ENCODE measurements at places on chromosomes 2 and 18. TPM values are rescaled to one million over a fixed set of nuclear protein-coding genes. Genes with fewer than 3 reads are reported as not detected.
A peak's percentile ranks its signal among the peaks of the same experiment; 100 is the strongest.

GRCh38 chr2:240250150-240250984 lies 109.9 kb upstream of the OTOS start:
- DNase-seq = no peak

IL1A gene
- total RNA-seq = 170 TPM

DNA sequence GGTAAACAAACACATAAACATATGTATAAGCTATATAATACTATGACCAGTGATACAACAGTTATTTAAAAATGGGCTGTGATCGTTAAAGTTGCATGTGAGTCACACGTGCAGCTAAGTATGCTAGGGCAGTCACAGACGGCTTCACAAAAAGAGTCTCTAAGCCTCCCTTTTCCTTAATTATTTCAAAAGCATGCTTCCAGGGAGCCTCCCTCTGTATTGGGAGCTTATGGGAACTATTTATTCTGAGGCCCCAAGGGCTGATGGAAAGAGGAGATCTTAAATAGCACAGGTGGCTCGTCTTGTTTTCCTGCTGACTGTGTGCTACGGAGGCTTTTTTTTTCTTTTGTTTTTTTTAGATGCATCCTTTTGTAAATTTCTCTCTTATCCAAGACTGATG lies 94.3 kb downstream of the ADCYAP1 start:
- DNase-seq = no peak

- DNase-seq = peak; percentile 12
Observed at GRCh38 chr18:27223526-27224291, 38.6 kb upstream of the CHST9 start.

DNA sequence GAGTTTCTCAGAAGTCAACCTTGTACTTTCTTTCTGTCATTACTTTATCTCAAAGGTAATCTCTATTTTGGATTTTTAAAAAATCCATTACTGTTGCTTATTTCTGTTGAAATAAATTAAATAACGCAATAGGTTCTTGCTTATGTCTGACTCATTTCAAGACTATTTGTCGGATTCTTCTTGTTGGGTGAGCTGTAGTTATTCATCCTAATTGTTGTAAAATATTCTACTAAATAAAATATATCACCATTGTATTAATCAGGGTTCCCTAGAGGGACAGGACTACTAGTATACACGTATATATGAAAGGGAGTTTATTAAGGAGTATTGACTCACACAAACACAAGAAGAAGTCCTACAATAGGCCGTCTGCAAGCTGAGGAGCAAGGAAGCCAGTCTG lies 403.9 kb upstream of the CYRIA start:
- DNase-seq = peak; percentile 16

SLC19A3 gene
- not detected for total RNA-seq

DNA sequence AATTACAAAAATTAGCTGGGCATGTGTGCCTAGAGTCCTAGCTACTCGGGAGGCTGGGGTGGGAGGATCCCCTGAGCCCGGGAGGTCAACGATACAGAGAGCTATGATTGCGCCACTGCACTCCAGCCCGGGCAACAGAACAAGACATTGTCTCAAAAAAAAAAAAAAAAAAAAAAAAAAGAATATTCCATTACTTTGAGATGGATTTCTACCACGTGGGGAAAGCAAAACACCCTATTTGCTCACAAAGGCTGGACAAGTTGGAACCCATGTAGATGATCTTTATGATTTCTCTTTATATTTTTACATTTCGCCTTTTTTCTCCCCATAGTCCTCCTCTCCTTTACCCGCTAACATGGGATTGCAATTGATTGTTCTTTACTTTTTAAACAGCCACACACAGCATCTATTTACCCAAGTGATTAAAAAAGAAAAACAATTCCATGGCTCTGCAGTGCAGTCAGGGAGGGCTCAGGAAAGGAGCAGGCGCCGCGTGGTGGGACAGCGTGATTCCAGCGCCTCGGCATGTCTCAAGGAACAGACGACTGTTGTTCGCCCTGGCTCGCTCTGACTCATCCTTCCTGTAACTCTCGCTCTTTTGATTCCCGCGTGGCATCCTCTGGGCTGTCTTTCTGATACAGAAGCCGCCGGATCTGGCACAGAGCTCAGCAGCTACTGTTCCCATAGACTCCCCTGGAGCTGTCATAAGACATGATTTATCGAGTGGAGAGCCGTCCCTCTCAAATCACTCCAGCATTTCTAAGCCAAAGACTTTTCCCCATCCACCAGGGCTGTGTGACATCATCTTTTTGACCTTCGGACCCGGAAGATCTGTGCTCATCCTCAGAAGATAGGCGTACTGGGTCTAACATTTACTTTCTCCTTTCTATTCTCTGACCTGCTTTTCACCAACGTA lies 230.4 kb upstream of the AGAP1 start:
- DNase-seq = peak; percentile 91

IGFBP5 gene
- total RNA-seq = not detected

LIPT1 gene
- total RNA-seq = 13.1 TPM

LIMS3 gene
- total RNA-seq = 1.5 TPM

- no peak for DNase-seq
Observed at GRCh38 chr2:69597843-69598610, 45.5 kb downstream of the AAK1 start.

TPO gene
- not detected for total RNA-seq

DIPK1C gene
- not detected for total RNA-seq

DNA sequence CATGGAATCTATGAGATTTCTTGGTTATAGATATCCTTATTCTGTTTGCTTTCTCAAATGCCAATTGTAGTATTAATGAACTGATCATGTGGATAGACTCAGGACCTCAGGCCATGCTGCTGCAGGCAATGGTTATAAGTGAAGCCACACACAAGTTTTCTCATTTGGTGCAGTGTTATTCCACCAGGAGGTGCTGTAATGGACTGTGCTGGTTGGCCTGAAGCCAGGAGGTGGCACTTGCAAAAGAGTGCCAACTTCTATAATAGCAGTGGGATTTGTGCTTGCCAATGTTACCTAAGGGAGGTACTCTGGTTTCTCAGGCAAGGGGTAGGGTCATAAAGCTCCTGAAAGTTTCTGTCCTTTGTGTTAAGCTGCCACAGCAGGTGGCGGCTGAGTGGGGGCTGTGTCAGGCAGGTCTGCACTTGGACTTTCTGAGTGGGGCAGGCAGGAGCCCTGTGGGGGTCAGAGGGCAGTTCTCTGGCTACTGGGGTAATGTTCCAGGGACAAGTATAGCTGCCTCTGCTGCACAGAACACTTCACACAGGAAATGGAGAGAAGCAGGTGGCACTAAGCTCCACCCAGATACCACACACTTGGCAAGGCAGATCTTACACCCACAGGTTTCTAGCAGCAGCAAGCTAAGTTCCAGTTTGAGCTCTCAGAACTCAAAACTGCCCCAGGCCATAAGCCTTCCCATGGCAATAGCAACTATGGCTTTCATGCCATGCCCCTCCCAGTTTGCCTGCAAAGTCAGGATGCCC lies 352.6 kb upstream of the CWC22 start:
- peak; percentile 93 for DNase-seq

Measured in MCF 10A (cell line).